Smooth muscle cell of the umbilical artery (primary cell): ENCODE measurements at places on chromosomes 7 and 10. TPM values are rescaled to one million over a fixed set of nuclear protein-coding genes. Genes with fewer than 3 reads are reported as not detected.

The HOXA10 gene
- total RNA-seq: 13.7 and 26.7 TPM in 2 replicates

The ZPBP gene
- not detected in 2 replicates for total RNA-seq

The CPEB3 gene
- total RNA-seq: 0.59 and 0.92 TPM in 2 replicates

The OR2A1 gene
- under 0.01 TPM in 1 of 2 replicates, not detected in the other for total RNA-seq

The PAPOLB gene
- total RNA-seq: 0.05 TPM in 1 of 2 replicates, not detected in the other

The SEMA3A gene
- total RNA-seq: 18.1 and 28.1 TPM in 2 replicates

The OR2A12 gene
- not detected in 2 replicates for total RNA-seq

The ABCC2 gene
- total RNA-seq: 0.65 and 0.89 TPM in 2 replicates

The GRID2IP gene
- not detected in 2 replicates for total RNA-seq

The RGR gene
- not detected in 2 replicates for total RNA-seq

The PDE6C gene
- total RNA-seq: not detected in 2 replicates

The GJC3 gene
- total RNA-seq: not detected in 2 replicates

The RNF32 gene
- total RNA-seq: 0.69 and 1.8 TPM in 2 replicates

The UCN3 gene
- total RNA-seq: not detected in 2 replicates

The LRRTM3 gene
- under 0.01 and 0.09 TPM in 2 replicates for total RNA-seq

The CTNNA3 gene
- under 0.01 and 0.32 TPM in 2 replicates for total RNA-seq

The PLEKHS1 gene
- not detected in 2 replicates for total RNA-seq

The IKZF1 gene
- total RNA-seq: not detected in 2 replicates

The ANXA8L1 gene
- total RNA-seq: 2.9 and 4.5 TPM in 2 replicates

The PNLIP gene
- not detected in 2 replicates for total RNA-seq

The CAMK1D gene
- 1.8 and 4.4 TPM in 2 replicates for total RNA-seq

The SLIT1 gene
- 0.05 TPM in 1 of 2 replicates, not detected in the other for total RNA-seq

The CCAR1 gene
- total RNA-seq: 23.3 and 23.8 TPM in 2 replicates

The LSM8 gene
- total RNA-seq: 23.0 and 32.4 TPM in 2 replicates

The PRKCQ gene
- total RNA-seq: under 0.01 and 0.55 TPM in 2 replicates

The LLCFC1 gene
- not detected in 2 replicates for total RNA-seq

The GPC2 gene
- 3.9 and 6.0 TPM in 2 replicates for total RNA-seq

The ITGB8 gene
- 7.4 and 12.6 TPM in 2 replicates for total RNA-seq

The DEPP1 gene
- total RNA-seq: 4.5 and 20.9 TPM in 2 replicates

The SPACDR gene
- total RNA-seq: 0.30 and 1.5 TPM in 2 replicates

The THNSL1 gene
- total RNA-seq: 3.9 and 6.1 TPM in 2 replicates

The PI4K2A gene
- total RNA-seq: 25.5 and 28.0 TPM in 2 replicates

The CCDC146 gene
- 1.5 and 2.5 TPM in 2 replicates for total RNA-seq

The SLC16A9 gene
- 1.2 and 5.4 TPM in 2 replicates for total RNA-seq

The UCMA gene
- not detected in 2 replicates for total RNA-seq

The DYDC1 gene
- total RNA-seq: not detected in 2 replicates

The PRKG1 gene
- 40.7 and 57.0 TPM in 2 replicates for total RNA-seq

The NPTX2 gene
- 0.69 and 1.5 TPM in 2 replicates for total RNA-seq

The NPC1L1 gene
- under 0.01 TPM in 1 of 2 replicates, not detected in the other for total RNA-seq

The ARL4A gene
- 21.0 and 56.7 TPM in 2 replicates for total RNA-seq

The HOXA2 gene
- total RNA-seq: 0.30 and 0.32 TPM in 2 replicates

The AZGP1 gene
- total RNA-seq: 0.32 TPM in 1 of 2 replicates, not detected in the other

The NUP205 gene
- 36.8 and 56.8 TPM in 2 replicates for total RNA-seq

The SPDYE2B gene
- not detected in 2 replicates for total RNA-seq

The DDIT4 gene
- 372 and 952 TPM in 2 replicates for total RNA-seq

The COL28A1 gene
- total RNA-seq: 0.32 TPM in 1 of 2 replicates, not detected in the other

The MRM2 gene
- 11.6 and 13.4 TPM in 2 replicates for total RNA-seq

The HTR5A gene
- total RNA-seq: not detected in 2 replicates

The ZSCAN25 gene
- total RNA-seq: 9.2 and 9.7 TPM in 2 replicates

The ANLN gene
- total RNA-seq: 6.2 and 47.3 TPM in 2 replicates

The ZNF746 gene
- 15.4 and 21.8 TPM in 2 replicates for total RNA-seq

The FAM200A gene
- 6.2 and 7.2 TPM in 2 replicates for total RNA-seq
